ENCODE measurements at places on chromosomes 1 and 21.

- DNase-seq, result peak; percentile 88
These were observed 11.5 kb upstream of the COL16A1 start for GRCh38 chr1:31715087-31715872.

GRCh38 chr1:36771660-36772284 lies 262.5 kb downstream of the GRIK3 start:
- DNase-seq, result no peak

DNA sequence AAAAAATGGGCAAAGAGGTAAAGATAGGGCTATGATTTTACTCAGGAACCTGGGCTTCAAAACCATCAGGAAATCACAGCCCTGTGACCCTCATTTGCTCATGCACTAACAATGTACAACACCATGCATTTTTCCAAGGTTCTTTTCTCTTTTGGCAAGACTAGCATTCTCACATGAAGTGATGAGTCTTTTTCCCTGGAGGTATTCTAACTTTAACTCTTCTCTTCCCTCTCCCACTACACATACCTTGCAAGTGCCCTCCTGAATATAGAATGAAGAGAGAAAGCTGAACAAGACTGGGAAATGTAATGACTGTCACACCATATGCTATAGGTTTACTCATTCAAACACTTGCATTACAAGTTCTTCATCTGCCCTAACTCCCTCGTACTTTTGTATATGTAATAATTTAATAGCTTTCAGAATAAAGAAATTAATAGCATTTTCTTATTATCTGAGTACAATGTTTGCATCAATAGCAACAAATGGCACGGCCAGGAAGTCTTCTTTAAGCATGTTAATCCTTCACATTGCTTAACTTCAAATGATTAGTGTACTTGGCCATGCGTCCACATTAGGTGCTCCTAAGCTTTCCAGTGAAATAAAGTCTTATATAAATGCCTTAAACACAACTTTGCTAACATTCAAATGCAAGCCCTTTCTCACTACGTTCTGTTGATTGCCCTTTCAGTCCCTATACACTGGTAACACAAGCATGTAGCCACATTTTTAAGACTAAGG lies 1.8 kb downstream of the NIBAN1 start:
- DNase-seq, result no peak

DNA sequence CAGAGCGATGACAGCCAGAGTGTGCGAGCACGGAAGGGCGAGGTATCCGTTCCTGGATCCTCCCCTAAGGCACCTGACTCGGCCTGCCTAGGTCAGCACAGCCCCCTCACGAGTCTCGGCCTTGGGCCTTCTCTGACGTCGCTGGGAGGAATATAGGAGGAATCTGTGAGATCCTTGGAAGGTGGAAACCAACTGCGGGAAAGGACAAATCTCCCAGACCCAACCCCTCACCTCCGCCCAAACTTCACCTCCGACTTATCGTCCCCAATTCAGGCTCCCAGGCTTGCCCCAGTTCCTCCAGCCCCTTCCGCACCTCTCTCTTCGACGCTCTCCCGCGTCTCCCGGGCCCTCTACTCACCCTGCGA lies 494 bp downstream of the APH1A start:
- DNase-seq, result peak; percentile 57

- DNase-seq, result no peak
These were observed 55.2 kb downstream of the ST6GALNAC3 start for GRCh38 chr1:76129731-76130130.
